ENCODE measurements at places on chromosomes 1 and 21. TPM values are rescaled to one million over a fixed set of nuclear protein-coding genes. Genes with fewer than 3 reads are reported as not detected.

DNA sequence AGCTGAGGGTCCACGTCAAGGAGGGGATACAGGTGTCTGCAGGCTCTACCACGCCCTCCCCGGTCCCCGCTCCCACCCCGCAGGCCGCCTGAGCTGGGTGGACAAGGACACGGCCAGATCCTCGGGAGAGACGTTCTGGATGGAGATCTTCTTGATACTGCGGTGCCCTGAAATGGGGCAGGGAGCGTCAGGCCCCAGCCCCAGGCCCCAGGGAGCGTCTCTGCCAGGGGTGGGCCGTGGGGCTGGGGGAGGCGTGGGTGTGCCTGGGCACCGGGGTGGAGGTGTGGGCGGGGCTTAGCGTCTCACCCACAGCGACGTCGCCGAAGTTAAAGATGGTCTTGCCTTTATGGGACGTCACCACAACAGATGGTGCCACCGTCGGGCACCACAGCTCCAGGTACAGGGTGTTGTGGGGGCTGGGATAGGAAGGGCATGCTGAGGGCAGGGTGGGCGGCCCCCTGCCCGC, 7.3 kb upstream of the TMEM52 start:
- no peak for DNase-seq
- H3K4me3 ChIP-seq: no peak overlapping the region
- no peak overlapping the region for H3K27ac ChIP-seq
- H3K4me1 ChIP-seq: no peaks in the 10 kb centered on the region
- H3K27me3 ChIP-seq: no peaks in the 10 kb centered on the region

- H3K4me1 ChIP-seq: peaks cover 12% of the 10 kb centered on the region
- no peaks in the 10 kb centered on the region for H3K36me3 ChIP-seq
- H3K27me3 ChIP-seq: peaks cover 20% of the 10 kb centered on the region
- no peak overlapping the region for H3K27ac ChIP-seq
- no peak for DNase-seq
- no peak overlapping the region for H3K4me3 ChIP-seq
Observed at GRCh38 chr1:61459345-61459744, 265.6 kb downstream of the TM2D1 start.

GRCh38 chr1:67118646-67119045, 16.1 kb downstream of the C1orf141 start:
- H3K27ac ChIP-seq: no peak overlapping the region
- no peaks in the 10 kb centered on the region for H3K27me3 ChIP-seq
- H3K4me1 ChIP-seq: no peaks in the 10 kb centered on the region
- no peaks in the 10 kb centered on the region for H3K36me3 ChIP-seq

- H3K36me3 ChIP-seq: peaks cover 14% of the 10 kb centered on the region
- peaks cover 45% of the 10 kb centered on the region for H3K4me1 ChIP-seq
- no peak for DNase-seq
- H3K27me3 ChIP-seq: peaks cover 4% of the 10 kb centered on the region
- peak overlapping the region; percentile 91 for H3K4me3 ChIP-seq
Observed at GRCh38 chr1:8879464-8879921, 1.0 kb upstream of the ENO1 start.

- peaks cover 22% of the 10 kb centered on the region for H3K36me3 ChIP-seq
- no peak overlapping the region for H3K4me3 ChIP-seq
- no peak for DNase-seq
Observed at GRCh38 chr1:173853074-173853473, 14.7 kb downstream of the GAS5 start.

GRCh38 chr1:223216531-223217205, 73.6 kb upstream of the TLR5 start:
- DNase-seq: no peak
- H3K27me3 ChIP-seq: no peaks in the 10 kb centered on the region
- H3K27ac ChIP-seq: no peak overlapping the region
- no peak overlapping the region for H3K4me3 ChIP-seq
- no peaks in the 10 kb centered on the region for H3K36me3 ChIP-seq

The IFI44 gene
- total RNA-seq: 0.47 TPM

- H3K4me1 ChIP-seq: peaks cover 26% of the 10 kb centered on the region
- H3K27ac ChIP-seq: peak overlapping the region; percentile 28
- DNase-seq: no peak
- no peak overlapping the region for H3K4me3 ChIP-seq
Observed at GRCh38 chr1:77796695-77797405, 17.4 kb downstream of the MIGA1 start.

The SLC25A34 gene
- total RNA-seq: 2.9 TPM

The PFDN2 gene
- 99.5 TPM for total RNA-seq

The PGBD5 gene
- 19.7 TPM for total RNA-seq

The TTC34 gene
- 2.4 TPM for total RNA-seq

The DMBX1 gene
- not detected for total RNA-seq

DNA sequence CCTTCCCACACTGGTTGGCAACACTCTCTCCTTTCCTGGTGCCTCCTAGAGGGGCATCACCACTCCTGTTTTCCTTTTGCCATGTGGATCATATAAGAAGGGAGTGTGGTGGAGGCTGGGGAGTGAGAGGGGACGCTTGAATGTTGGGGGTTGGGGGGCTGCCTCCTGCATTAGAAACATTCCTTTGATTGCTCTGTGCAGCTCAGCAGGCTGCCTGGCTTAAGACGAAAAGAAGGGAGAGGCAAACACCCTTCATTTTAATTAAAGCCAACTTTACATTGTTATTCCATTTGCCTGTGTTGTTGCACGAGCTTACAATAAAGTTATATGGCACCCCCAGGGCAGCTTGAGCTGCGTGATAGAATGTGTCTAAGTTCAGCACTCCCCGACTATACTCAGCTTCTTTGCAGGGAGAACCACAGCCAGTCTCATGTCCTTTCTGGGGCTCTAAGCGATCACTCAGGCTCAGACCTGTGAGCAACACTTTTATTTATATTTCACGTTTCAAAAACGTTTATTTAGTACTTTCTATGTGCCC, 57.4 kb downstream of the FOXD2 start:
- H3K36me3 ChIP-seq: no peaks in the 10 kb centered on the region
- H3K27ac ChIP-seq: no peak overlapping the region
- H3K4me3 ChIP-seq: no peak overlapping the region
- H3K4me1 ChIP-seq: no peaks in the 10 kb centered on the region
- H3K27me3 ChIP-seq: peaks cover 52% of the 10 kb centered on the region

DNA sequence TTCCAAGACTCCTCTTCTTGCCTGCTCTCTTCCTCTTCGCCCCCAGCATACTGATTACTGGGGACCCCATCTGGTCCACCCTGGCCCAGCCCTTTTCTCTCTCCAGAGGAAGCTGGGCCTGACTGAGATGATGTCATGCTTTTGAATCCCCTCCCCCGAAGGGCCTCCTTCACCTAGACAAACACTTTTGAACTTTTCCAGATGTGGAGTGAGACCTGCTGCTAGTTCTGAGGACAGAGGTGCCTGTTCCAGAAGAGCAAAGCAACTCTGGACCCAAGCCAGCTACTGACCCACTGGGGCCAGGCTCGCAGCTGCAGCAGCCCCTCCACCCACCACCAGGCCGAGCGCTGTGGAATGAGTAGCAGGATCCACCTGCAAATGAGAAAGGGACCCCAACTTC, 8.4 kb downstream of the CD34 start:
- peaks cover 8% of the 10 kb centered on the region for H3K4me1 ChIP-seq
- no peaks in the 10 kb centered on the region for H3K36me3 ChIP-seq
- peaks cover under 1% of the 10 kb centered on the region for H3K27me3 ChIP-seq
- no peak for DNase-seq
- no peak overlapping the region for H3K27ac ChIP-seq

- no peaks in the 10 kb centered on the region for H3K27me3 ChIP-seq
- H3K36me3 ChIP-seq: no peaks in the 10 kb centered on the region
- peak overlapping the region; percentile 44 for H3K27ac ChIP-seq
- no peak overlapping the region for H3K4me3 ChIP-seq
- DNase-seq: no peak
- H3K4me1 ChIP-seq: peaks cover 8% of the 10 kb centered on the region
Observed at GRCh38 chr1:53586765-53587164, 127.6 kb downstream of the DMRTB1 start.

The CRNN gene
- not detected for total RNA-seq

DNA sequence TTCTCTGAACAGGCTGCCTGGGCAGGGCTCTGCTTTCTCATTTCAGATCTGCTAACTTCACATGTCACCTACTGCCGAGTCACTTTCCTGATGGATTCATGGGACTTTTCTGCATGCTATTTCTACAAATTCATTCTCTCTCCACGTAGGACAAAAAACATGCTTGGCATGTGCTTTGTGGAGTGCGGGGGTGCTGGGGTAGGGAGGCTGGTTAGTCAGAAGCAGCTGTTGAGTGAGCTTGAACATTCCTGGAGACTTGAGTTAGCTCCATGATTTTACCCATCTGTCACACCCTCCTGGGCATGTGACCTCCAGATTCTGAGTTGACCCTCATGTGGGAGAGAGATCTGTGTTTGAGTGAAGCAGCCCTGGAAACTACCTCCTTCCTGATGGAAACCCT, 71.4 kb downstream of the UCK2 start:
- H3K36me3 ChIP-seq: peaks cover 12% of the 10 kb centered on the region
- no peaks in the 10 kb centered on the region for H3K27me3 ChIP-seq
- H3K4me1 ChIP-seq: peaks cover 16% of the 10 kb centered on the region
- H3K27ac ChIP-seq: no peak overlapping the region
- no peak overlapping the region for H3K4me3 ChIP-seq

The CR2 gene
- total RNA-seq: not detected

GRCh38 chr1:107294686-107295085, 153.8 kb downstream of the NTNG1 start:
- no peaks in the 10 kb centered on the region for H3K36me3 ChIP-seq
- no peak overlapping the region for H3K4me3 ChIP-seq
- H3K27me3 ChIP-seq: no peaks in the 10 kb centered on the region
- no peak overlapping the region for H3K27ac ChIP-seq
- DNase-seq: no peak

All from neural crest cell (in vitro differentiated cells).